NCI-H2081 (cell line): ENCODE measurements at places on chromosomes 12 and 14.

DNA sequence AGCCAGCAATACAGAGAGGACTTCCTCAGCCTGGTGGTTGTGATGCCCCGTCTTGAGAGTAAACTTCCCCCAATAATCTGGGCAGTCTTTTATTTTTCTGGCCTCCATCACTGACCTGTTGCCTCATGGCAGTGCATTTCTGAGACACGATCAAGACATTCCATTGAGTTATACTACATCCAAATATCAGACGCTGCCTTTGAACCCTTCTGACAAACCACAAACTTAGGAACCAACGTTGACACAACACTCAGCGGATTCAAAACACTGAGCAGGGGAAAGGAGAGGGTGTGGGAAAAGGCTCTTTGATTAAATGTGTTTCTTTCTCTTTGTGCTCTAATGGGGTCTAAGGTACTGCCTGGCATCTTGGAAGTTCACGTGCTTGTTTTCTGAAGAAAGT, 100.7 kb upstream of the TBX5 start:
- DNase-seq, result no peak

DNA sequence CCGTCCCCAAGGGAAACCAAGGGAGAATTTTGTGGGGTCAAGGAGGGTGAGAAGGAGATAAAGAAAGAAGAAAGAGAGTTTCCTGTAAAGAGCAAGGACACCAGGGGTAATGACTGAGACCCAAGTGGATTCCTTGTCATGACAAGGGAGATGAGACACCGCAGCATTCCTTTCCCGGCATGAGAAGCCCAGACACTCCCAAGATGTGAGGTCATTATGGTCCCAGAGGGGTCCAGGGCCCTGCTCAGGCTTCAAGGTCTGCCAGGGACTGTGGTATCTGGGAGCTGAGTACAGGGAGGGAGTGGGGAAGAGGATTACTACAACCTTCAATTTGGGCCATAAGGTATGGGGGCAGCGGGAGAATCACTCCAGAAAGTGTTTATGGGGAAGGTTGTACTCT, 58.1 kb downstream of the SPTB start:
- DNase-seq, result no peak

GRCh38 chr14:94379291-94380224, 8.8 kb downstream of the SERPINA1 start:
- no peak for DNase-seq

- DNase-seq, result no peak
Measured at GRCh38 chr14:50062438-50063085, 53.8 kb downstream of the VCPKMT start.

DNA sequence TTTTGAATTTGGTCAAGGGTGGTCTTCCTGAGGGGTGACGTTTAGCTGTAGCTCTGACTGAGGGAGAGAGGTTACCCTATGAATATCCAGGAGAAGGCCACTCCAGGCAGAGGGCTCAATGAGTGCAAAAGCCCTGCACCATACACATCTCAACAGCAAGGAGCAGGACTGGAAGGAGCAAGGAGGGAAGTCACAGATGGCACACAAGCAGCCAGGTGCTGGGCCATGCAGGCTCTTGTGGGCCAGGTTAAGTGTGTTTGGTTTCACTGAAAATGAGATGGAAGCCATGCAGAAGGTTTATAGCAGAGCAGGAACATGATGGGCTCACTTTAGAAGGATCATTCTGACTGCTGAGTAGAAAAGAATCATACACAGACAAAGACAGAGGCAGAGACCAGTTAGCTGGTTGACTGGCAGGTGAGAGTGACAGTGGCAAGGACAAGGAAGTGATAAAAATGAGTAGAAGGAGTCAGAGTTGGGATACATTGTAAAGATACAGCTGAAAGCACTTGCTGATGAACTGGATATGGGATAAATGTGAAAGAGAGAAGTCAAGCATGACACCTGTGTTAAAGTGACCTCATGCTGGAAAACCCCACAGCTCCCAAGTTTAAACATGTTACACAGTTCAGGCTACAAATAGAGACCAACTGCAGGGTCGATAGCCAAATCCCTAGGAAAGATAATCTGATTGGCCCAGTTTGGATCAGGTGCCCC, 81.2 kb downstream of the PRKD1 start:
- DNase-seq, result no peak

GRCh38 chr14:24713404-24713803, 79.4 kb upstream of the GZMB start:
- no peak for DNase-seq

DNA sequence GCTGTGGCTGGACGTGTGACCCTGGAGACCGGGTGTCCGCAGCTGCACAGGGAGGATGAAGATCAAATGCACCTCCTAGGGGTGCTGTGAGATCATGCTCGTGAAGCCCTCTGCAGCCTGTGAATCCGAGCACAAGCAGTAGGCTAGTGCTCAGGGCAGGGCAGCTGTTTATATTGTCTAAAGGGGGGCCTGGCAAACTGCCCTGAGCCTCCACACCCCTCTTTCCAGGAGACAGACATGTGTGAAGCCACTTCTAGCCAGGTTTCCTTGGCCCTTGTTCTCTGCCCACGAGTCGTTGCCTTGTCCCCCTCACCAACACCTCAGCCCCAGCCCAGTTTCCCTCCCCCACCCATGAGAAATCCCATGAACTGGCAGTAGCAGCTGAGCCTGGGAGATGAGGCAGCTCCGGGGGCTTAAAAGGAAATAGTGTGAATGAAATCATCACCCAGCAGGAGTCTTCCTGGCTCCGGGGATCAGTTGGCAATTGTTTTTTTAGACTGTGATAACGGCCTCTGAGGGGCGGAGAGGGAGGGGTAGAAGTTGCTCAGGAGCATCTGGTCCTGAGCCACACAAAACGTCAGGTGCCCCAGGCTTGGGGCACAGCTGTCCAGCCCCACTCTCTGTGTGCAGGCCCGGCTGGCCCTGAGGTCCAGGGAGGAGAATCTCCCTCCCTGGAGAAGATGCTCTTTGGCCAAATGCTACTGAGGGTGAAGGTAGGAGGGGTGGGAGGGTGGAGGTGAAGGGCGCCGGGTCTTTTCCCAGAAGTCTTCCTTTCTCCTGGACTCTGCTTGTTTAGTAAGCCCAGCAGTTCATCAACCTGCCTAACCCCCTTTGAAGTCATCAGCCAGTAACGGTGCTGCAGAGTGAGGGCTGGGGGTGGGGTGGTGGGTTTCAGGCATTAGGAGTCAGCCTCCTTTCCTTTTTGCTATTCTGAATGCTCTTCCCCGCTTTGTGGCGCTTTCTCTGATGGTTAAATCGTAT, 4.0 kb downstream of the FGF6 start:
- peak; percentile 86 for DNase-seq

DNA sequence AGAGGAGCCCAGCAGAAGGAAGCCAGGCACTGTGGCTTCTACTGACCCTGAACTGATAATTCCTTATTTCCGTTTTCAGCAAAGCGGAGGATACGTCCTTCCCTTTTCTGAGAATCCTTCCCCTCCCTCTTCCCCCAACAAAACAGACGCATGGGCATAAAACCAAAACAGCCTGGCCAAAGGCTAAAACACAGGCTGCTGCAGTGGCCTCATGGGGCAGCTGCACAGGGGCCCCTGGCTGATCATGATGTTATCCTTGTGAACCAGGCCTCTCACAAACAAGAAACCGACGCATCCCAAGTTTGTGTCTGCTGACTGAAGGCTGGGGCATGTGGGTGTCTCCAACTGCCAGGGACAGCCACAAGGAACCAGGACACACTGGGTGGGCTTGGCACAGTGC, 23.4 kb upstream of the STON2 start:
- no peak for DNase-seq

- no peak for DNase-seq
Measured at GRCh38 chr14:73762375-73762822, 48.2 kb upstream of the PNMA1 start.

DNA sequence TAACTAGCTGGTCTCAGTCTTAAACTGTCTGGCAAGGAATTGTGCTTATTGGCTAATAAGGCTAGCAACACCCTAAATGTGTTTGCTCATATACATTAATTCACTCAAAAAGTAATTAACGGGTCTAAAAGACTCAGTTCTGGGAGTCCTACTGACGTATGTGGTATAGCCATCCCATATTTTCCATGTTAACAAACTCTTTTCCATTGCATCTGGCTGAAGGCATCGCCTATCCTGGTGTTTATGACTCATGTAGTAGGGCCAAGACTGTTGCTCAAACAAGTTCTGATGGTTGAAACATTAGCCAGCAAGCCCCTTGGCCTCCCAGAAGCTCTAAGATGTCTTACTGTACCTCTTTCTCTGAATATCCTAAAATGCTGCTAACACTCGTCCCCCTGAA, 98.5 kb downstream of the PHLDA1 start:
- DNase-seq, result no peak

DNA sequence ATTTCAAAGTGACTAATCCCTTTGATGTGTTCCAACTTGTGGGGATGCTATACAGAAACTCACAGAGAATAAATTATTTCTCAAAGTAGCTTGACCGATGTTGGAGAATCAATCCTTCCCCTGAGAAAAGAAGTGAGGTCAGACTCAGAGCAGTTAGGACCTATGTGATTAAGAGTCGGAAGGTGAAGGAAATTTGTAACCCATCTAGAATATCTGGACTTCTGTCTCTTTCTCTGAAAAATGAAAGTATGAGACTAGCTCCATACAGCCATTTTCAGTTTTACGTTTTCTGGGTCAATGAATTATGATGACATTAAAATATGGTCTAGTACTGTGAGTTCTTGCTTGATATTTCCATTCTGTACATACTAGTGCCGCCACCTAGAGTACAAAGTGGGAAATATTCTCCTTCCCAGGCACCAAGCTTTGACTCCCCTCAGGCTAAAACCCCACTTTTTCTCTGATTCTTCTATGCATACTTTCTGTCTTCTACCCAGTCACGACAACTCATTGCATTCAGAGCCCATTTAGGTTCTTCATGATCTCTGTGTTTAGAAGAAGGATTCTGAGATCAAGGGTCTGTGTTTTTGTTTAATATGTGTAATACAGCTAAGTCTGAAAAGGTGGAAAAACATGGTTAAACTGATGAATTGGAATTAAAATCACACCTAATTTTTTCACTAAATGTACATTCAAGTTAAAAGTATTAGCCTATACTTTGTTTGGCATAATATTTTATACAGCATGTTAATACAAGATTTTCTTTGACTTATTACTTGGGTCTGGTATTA, 6.9 kb upstream of the NTS start:
- DNase-seq, result peak; percentile 74

- DNase-seq, result peak; percentile 76
Measured at GRCh38 chr14:73634011-73634833, 10.6 kb upstream of the DNAL1 start.

GRCh38 chr12:58794859-58795258, 125.4 kb downstream of the LRIG3 start:
- DNase-seq, result no peak

DNA sequence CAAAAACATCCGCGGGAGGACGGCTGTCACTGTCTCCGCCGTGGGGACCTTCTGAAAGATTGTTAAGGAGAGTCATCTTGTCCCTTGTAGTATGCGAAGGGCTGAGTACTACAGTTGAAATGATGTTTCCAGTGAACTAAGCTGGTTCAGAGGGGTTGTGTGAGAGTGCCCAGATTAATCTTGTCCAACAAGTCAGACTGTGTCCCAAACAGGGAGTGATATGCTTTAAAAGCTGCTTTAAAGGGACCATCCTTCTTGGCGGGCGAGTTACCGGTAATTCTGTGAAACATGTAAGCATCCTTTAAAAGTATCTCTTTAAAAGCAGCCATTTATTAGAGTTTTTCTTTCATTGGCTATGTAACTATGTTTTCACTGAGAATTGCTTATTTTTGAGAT, 1.1 kb downstream of the WDR20 start:
- no peak for DNase-seq

GRCh38 chr14:35750202-35750904, 58.7 kb downstream of the RALGAPA1 start:
- no peak for DNase-seq

DNA sequence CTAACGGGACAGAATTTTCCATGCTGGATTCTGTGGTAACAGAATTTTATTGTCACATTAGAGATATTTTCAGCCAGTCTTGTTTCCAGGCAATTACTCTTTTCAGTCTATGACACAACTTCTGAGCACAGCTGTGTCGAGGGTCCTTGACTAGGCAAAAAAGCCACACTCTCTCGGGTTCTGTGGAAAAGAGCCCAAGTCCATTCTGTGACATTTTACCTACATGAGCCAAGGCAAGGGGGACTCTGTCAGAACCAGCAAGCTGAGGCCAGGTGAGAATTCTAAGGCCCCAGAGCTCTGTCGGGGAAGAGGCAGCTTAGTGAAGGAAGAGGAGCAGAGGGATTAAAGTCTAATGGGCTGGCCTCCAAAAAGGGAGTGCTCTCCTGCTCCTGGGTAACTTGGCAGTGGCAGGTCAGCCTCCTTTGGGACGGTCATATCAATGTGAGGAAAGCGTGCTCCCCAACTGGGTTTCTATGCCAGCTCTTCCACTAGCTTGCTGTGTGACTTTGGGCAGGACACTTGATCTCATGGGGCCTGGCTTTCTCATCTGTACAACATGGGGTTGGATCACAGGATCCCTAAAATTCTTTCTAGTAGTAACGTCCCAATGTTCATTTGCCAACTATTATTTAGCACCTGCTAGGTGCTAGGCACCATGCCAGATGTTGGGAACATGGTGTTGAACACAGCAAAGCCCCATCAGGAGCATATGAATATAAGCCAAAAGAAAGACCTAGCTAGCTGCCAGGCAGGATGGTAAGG, 16.0 kb upstream of the RIC8B start:
- DNase-seq, result no peak

DNA sequence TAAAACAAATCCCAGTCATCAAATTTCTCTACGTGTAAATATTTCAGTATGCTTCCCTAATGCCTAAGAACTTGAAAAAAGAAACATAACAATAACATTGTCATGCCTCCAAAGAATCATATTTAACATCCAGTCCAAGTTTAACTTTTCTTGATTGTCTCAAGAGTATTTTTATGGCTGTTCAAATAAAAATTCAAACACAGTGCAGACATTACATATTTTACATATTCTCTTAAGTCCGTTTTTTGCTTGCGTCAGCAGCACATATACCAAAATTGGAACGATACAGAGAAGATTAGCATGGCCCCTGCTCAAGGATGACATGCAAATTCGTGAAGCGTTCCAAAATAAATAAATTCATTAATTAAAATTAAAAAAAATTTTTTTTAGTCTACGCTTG, 23.3 kb upstream of the EEA1 start:
- DNase-seq, result no peak

- no peak for DNase-seq
Measured at GRCh38 chr14:94029265-94029664, 3.1 kb downstream of the OTUB2 start.

GRCh38 chr12:93315385-93315906, 62.3 kb upstream of the NUDT4 start:
- DNase-seq, result no peak
